ENCODE measurements at places on chromosomes 3 and 15. TPM values are rescaled to one million over a fixed set of nuclear protein-coding genes. Genes with fewer than 3 reads are reported as not detected.

GRCh38 chr3:24541935-24542334, 47.3 kb upstream of the THRB start:
- DNase-seq, result no peak

DNA sequence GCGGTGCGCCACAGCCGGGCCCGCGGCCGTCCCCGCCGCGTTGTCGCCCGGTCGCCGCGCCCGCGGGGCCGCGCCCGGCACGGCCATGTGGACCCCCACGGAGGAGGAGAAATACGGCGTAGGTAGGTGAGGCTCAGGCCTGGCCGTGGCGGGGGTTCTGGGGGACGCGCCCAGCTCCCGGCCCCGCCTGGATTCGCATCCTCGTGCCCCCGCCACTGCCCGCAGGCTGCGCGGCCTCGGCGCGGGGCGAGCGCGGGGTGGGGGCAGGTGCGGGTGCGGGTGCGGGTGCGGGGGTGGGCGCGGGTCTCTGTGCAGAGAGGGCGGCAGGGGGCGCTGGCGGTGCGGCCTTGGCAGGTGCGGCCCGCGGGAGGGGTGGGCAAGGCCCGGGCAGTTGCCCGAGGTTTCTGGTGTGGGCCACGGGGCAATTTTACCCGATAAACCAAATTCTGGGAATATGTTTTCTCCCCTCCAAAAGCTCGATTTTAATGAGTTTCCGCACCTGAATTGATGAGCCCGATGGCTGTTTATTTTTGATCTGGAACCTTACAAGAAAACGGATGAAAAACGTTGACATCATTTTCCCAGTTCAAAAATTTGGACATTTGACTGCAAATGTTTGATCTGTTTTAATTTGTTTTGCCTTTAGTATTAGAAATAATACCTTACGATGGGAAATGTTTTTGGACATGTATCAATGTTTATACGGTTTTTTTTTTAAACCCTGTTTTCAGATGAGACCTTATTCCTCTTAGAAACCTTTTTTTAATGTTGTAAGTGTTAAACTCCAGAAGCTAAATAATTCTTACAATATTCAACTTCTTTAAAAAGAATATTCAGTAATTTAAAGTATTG, 678 bp downstream of the DOCK3 start:
- DNase-seq, result peak; percentile 40

DNA sequence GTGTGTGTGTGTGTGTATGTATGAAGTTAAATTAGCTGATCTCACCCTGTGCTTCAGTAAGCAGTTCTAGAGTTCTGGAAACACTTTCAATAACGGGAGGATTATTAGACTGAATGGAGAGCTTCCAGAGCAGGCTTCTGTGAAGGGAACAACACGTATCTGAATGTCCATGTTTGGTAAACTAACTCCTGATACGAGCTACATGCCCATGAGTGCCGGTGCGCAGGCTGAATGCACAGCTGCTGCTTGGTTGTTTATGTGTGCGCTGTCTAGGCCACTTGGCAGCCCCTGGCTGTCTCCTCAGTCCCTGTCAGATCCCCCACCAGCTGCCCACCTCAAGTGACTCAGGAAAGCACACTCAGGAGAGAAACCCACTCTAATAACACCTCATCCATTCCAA, 137.0 kb downstream of the EPHB1 start:
- no peak for DNase-seq

DNA sequence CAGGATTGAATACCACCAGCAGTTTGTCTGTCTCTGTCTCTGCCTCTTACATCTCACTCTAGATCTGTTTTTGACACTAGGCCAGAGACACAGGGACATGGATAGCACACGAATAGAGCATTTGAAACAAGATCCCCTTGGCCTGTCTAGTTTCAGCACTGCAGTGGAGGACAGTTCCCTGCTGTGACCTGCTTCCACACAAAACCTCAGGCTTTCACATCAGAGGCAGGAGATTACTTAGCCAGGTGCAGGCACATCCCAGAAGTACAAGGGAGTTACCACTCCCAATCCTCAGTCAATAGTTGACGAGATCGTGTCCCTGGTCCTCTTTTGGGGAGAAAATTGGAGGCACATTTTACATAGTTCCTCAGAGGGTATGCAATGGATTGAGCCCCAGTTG, 34.0 kb upstream of the CCK start:
- no peak for DNase-seq

The GOLGA6B gene
- not detected for total RNA-seq

DNA sequence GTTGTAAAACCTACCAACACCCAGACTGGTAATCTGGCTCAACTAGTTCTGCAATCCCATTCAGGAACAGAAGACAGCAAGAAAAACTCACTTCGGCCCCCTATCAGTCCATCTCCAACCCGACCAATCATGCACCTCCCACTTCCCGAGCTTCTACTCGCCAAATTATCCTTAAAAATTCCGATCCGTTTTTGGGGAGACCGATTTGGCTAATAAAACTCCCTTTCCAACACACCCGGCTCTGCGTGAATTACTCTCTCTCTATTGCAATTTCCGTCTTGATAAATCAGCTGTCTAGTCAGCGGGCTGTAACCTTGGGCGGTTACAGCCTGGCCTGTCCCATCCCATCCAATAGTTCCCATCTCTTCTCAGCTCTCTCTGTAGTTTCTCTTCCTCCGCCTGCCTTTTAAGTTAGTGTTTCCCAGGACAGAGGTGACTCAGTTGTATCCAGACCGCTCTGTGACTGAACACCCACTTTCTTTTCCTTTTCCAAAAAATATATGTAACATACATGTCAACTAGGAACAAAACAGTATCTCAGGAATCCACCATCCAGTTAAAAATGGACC, 780 bp upstream of the ACAD9 start:
- no peak for DNase-seq

DNA sequence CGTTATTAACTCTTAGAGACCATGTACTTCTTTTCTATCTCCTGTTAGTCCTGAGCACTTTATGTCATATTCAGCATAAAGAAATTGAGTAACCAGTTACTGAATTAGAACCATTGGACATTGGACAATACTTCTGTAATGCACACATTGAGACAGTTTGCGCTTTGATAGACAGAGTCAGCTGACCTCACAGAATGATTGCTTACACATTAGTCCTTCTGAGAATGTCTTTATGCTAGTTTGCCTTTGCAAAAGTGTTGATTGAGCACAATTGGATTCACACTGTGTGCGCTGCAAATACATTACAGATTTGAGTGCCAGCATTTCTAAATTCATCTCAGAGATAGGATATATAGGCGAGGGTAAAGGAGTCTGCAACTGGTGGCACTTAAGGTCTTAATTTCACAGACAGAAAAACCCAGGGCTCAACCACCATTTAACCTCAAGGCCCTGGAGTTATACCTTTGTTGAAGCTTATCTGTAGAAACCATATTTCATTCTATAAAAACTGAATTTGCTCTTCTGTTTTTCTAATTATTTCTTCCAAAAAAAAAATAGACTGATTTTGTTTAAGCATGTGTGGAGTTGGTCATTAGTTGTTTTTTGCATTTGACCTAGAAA, 3.8 kb downstream of the SERPINI1 start:
- no peak for DNase-seq

The VWA5B2 gene
- 0.14 TPM for total RNA-seq

The CHRM5 gene
- total RNA-seq, result not detected
